NAMALWA (cell line): ENCODE measurements at places on chromosomes 12 and 14.

DNA sequence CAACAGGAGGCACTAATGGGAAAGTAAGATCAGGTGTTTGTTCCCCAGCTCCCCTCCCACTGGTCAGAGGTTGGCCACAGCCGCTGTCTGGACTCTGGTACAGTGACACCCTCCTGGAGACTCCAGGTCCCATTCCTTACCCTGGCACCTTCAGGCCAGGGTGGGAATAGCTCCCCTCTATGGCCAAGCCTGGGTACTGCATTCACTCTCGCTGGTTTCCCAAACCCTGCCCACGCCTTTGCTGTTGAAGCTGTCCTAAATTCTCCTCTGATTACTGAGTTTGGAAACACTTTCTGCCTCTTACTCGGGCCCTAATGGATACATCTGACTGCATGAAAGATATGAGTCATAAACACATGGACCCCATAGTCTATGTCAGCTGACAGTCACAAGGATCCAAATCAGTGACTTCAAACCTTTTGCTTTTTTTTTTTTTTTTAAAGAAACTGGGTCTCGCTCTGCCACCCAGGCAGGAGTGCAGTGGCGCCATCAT lies 17.9 kb downstream of the HRK start:
- peak; percentile 66 for DNase-seq

GRCh38 chr14:95741781-95742180 lies 27.9 kb upstream of the TCL1A start:
- DNase-seq, result no peak

DNA sequence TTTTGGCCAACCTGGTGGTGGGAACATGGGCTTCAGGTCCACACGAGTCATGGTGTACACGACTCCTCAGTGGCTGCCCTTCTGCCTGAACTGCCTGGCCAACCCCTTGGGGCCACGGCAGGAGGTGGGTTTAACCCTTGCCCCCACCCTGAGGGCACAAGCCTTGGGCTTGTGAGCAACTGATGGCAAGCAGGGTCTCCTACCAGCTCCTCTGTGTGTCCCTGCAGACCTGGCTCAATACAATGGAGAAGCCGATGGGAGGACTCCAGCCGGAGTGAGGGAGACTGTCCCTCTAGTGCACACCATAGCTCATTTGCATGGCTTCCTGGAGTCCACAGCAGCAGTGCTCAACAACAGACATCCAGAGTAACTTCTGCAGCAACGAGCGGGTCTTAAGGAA lies 28.0 kb downstream of the JAG2 start:
- DNase-seq, result no peak

GRCh38 chr12:77089686-77090220 lies 24.4 kb upstream of the E2F7 start:
- DNase-seq, result no peak

DNA sequence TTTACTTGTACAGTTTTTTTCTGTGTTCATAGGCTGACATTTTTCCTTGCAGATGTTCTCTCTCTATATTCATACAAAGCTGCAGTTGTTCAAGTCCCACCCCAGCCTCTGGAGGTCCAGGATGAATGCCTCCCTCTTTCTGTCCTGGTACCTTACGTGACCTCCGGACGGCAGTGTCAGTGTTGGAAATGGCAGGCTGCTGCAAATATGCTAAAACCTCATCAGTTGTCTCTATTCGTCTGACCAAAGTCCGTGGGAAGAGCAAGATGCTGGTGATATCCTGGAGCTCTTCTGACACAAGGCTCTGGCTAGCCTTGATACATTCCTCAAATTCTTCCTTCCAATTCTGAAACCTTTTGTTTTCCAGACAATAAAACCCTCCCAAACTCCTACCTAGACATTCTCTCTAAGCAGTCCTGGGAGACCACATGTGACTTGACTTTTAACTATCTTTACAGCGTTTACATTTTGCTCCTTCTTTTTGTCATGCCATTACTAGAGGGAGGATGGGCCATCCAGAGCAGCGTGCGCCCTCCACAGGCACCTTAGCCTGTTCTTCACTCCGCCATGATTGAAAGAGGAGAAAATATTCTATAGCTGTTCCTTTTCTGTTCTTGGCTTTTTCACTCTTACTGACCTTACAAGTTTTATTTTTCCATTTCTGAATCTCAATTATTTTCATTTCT lies 143.6 kb downstream of the RGS6 start:
- no peak for DNase-seq

- DNase-seq, result no peak
Measured at GRCh38 chr12:42905419-42905705, 315.8 kb upstream of the PRICKLE1 start.

- DNase-seq, result no peak
Measured at GRCh38 chr12:86729739-86730138, 473.5 kb upstream of the MGAT4C start.

- peak; percentile 45 for DNase-seq
Measured at GRCh38 chr12:113445544-113446171, 23.5 kb downstream of the SDSL start.

GRCh38 chr12:29858270-29858786 lies 74.6 kb upstream of the TMTC1 start:
- no peak for DNase-seq

GRCh38 chr12:75704664-75705063 lies 193.3 kb upstream of the KRR1 start:
- DNase-seq, result no peak

DNA sequence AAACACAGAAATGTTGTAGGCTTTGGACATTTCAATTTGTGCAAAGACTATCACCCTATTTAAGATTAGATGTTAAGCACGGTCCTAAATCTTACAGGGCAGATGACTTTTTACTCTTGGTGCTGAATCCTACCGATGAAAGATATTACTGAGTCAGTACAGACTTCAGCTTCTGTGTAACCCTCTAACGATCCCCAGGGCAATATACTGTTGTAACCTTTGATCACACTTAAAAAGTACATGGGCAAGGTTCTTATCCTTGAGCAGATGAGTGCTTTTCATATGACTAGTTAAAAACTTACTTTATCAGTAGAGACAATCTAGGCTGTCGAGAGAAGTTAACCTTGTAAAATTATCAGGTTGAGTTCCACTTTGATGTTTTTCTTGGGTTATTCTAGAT lies 22.5 kb downstream of the PDE3A start:
- DNase-seq, result no peak

- no peak for DNase-seq
Measured at GRCh38 chr14:97116546-97116945, 319.4 kb downstream of the VRK1 start.

DNA sequence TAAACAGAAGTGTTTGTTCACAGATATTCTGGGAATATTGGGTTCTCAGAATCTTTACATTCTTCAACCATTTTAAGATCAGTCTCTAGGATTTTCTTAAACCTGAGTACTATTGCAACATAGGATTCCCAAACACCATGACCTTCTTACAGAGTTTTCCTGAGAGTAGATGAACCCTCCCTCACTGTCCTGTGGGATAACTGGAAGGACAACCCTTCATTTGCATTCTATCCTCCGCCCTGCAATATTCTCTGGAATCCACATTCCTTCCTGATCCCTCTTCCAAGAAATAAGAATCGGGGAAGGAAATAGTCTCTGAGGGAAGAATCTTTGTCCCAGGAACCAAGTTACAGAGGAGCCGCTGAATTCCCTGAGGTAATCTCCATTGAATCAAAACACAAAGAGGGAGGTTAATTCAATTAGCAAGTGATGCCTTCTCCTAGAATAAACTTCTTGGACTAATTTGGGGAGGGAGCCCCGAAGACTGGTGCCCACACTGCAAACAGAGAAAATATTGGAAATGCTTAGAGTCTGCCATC lies 99.8 kb upstream of the MBIP start:
- DNase-seq, result no peak

DNA sequence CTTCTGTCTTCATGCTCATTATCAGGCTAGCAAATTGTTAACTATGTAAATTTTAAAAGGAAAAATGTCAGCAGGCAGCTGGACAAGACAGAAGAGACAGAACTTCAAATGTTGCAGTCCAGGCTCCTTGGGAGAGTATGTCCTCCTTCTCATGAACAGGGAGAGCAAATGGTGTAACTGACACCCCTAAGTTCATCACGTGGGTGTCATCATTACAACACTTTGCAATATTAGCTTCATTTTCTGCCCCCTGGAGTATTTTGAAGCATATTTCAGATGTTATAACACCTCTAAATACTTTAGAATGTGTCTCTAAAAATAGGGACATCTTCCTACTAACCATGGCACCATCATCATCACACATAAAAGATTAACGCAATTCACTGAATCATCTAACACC lies 62.1 kb downstream of the ZNF664 start:
- DNase-seq, result peak; percentile 26

- no peak for DNase-seq
Measured at GRCh38 chr12:88300931-88301330, 158.8 kb downstream of the TMTC3 start.

DNA sequence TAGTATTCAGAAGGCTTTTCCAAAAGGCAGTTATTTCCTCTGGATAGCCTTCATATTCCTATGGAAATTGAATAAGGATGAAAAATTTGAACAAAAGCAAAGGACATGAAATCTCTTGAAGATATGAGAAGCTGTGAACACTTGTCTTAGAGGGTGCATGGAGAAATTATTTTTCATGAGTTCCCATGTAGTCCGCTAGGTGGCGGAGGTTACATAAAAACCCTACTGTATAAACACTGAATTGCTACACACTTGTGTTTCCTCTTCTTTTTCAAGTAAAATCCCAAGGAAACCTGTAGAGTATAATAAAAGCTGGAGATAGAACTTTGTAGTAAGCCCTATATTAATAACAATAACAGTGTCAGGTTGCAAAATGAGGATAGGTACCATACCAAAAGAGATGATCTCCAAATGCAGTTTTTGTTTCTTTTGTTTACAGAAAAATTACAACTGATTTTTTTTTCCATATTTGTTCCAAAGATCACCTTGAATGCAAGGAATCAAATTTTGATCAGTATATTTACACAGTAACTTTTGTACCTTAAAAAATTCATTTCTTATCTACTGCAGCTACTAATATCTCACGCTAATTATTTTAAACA lies 37.8 kb upstream of the OR4E1 start:
- DNase-seq, result peak; percentile 72

DNA sequence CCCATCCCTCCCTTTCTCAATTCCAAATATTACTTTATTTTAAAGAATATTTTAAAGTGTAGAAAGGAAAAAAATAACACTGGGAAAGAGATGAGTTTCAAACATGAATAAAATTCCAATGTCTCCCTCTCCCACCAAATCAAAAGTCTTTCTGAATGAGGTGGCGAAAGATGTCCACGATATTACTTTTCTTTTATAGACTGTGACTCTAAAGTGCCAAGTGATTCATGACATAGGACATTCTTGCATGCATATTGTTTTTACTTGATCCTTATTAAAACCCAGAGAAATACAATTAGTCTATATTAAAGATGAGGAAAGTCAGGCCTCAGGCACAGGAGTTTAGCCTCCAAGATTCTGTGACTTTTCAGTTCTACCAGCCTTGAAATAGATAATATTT lies 16.0 kb upstream of the LUM start:
- no peak for DNase-seq

DNA sequence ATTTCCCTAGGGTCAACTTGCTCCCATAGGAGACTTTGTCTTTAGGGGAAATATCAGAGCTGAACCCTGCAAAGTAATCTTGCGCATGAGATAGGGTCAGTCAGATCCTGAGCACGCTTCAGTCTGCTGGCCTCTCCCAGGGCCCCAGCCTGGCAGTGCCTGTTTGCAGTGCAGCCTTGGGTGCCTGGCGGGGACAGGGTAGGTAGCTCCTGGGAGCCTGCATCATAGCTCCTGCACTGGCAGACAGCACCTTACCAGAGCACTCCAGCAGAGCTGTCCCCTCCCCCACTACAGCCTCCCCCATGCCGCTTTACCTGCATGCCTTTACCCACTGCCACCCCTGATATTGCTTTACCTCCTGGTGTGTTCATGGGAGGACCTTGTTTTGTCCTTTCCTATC lies 237.3 kb downstream of the CCDC59 start:
- no peak for DNase-seq

- no peak for DNase-seq
Measured at GRCh38 chr12:57250956-57251355, at the start of gene STAC3. Gene STAC3 (minus strand): TSS chr12:57251187. CDS start chr12:57249636, 1,551 bp downstream.

DNA sequence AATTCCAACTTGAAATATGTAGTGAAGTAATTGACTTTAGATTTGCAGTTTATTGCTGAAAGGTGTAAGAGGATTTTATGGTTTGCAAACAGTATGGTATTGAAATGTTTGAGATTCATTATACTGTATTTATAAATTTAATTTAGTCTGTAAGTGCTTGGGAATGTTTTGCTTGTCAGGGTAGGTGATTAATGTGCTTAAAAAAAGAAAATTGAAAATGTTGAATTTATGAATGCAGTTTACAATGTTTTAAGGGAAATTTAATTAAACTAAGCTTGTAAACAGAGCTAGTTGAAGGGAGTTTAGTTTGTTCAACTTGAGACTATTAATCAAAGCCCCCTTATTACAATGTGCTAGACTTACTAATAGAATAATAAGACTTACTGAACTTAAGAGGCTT lies 18.0 kb upstream of the CRY1 start:
- no peak for DNase-seq

GRCh38 chr12:64737539-64737938 lies 21.7 kb downstream of the GNS start:
- peak; percentile 16 for DNase-seq

GRCh38 chr12:113332688-113333417 lies 2.1 kb downstream of the SLC8B1 start:
- DNase-seq, result no peak

DNA sequence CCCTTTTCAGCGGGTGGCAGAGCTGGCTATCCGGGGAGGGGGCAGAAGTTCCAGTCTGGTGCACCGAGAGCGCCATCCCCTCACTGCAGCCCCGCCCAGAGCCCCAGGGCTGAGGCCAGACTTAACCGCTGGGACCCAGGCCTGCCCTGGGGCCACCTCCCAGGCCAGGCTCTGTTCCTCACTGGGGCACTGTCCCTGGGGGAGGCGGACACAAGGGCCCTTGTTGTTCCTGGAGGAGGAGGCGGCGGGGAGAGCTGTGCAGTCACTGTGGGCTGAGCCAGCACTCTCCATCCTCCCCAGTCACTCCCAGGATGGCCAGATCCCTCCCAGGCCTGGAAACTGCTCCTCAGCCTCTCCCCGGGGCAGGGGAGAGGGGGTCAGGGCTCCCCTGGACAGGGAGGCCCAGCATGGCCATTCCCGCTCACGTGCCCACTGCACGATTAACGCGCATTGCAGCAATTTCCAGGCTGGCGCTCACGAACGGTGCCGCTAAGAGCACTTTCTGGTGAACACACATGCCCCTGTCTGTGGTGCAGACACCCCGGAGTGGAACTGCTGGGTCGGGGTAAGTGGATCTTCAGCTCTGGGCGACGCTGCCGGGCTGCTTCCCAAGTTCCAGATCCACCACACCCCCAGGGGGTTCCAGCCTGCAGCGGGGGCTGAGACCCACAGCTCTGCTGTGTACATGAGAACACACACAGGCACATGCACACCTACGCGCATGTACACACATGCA lies 89.8 kb upstream of the SFSWAP start:
- DNase-seq, result no peak

- no peak for DNase-seq
Measured at GRCh38 chr12:32546272-32546671, 132.8 kb upstream of the DNM1L start.

DNA sequence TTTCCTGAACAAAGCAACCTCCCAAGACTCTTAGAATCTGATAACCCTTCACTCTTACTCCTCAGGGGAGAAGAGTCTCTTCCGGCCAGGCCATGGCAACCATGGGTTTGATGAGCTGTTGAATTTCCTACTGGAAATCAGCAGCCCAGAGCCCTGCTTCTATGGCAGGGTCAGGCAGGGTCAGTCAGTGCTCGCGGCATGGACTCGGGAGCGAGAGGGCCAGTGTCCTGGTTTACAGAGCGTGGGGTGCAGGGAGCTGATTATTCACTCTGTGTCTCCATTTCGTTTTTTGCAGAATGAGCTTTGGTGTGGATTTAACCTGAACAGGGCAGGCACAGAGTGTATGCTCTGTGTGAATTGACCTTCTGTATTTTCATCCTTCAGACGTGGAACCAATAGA lies 340.6 kb upstream of the SFSWAP start:
- DNase-seq, result no peak
